Adrenal gland (tissue), 19 donors: ENCODE measurements at places on chromosomes 3 and 15. TPM values are rescaled to one million over a fixed set of nuclear protein-coding genes. Genes with fewer than 3 reads are reported as not detected.

The SST gene
- 74.9 TPM for polyA plus RNA-seq

The HTR3C gene
- 0.03 TPM for polyA plus RNA-seq

The TGM4 gene
- polyA plus RNA-seq = 0.24 TPM

The C2CD4A gene
- polyA plus RNA-seq = 0.10 TPM

The ANKRD63 gene
- not detected for polyA plus RNA-seq

The AZI2 gene
- 29.8 TPM for polyA plus RNA-seq

The CFAP161 gene
- not detected for polyA plus RNA-seq

The PTPRG gene
- 6.3 TPM for polyA plus RNA-seq

The POU1F1 gene
- not detected for polyA plus RNA-seq

The CHDH gene
- polyA plus RNA-seq = 3.0 TPM

The CNTN6 gene
- 7.2 TPM for polyA plus RNA-seq

The SLC25A20 gene
- polyA plus RNA-seq = 18.1 TPM

The SNAP23 gene
- polyA plus RNA-seq = 54.0 TPM

The ACP3 gene
- polyA plus RNA-seq = 0.91 TPM

The OR5K4 gene
- polyA plus RNA-seq = not detected

The PIERCE2 gene
- 6.5 TPM for polyA plus RNA-seq

The FANCI gene
- polyA plus RNA-seq = 4.5 TPM

The CLDN16 gene
- polyA plus RNA-seq = 0.20 TPM

The NLGN1 gene
- 0.13 TPM for polyA plus RNA-seq

The PXK gene
- polyA plus RNA-seq = 40.5 TPM

The CHRNA5 gene
- 1.7 TPM for polyA plus RNA-seq

The ATP13A5 gene
- polyA plus RNA-seq = not detected

The RNF168 gene
- polyA plus RNA-seq = 9.4 TPM

The REC114 gene
- not detected for polyA plus RNA-seq

The NMB gene
- polyA plus RNA-seq = 19.2 TPM

The FILIP1L gene
- 21.5 TPM for polyA plus RNA-seq

The CCR3 gene
- polyA plus RNA-seq = not detected

The SPATA12 gene
- polyA plus RNA-seq = 0.62 TPM

The PYGO1 gene
- 1.6 TPM for polyA plus RNA-seq

The BTLA gene
- 0.27 TPM for polyA plus RNA-seq

The RLBP1 gene
- not detected for polyA plus RNA-seq

The LRRC2 gene
- 0.27 TPM for polyA plus RNA-seq

The PYDC2 gene
- polyA plus RNA-seq = not detected

The SNRPA1 gene
- 65.0 TPM for polyA plus RNA-seq

The NR1I2 gene
- 0.32 TPM for polyA plus RNA-seq

The STAG1 gene
- polyA plus RNA-seq = 11.0 TPM

The UCN2 gene
- 0.20 TPM for polyA plus RNA-seq

The AGBL1 gene
- not detected for polyA plus RNA-seq

The C3orf49 gene
- polyA plus RNA-seq = not detected

The NOX5 gene
- 1.4 TPM for polyA plus RNA-seq

The FGF12 gene
- polyA plus RNA-seq = 286 TPM

The ALDH1A2 gene
- polyA plus RNA-seq = 8.5 TPM

The CPNE9 gene
- 4.0 TPM for polyA plus RNA-seq

The MED12L gene
- 1.6 TPM for polyA plus RNA-seq

The USP19 gene
- 43.4 TPM for polyA plus RNA-seq

The OR5K1 gene
- polyA plus RNA-seq = not detected

The CFAP20DC gene
- 0.64 TPM for polyA plus RNA-seq

The WDR6 gene
- polyA plus RNA-seq = 86.0 TPM

The MESP2 gene
- 0.37 TPM for polyA plus RNA-seq

The IL17RD gene
- 0.90 TPM for polyA plus RNA-seq

The KLHL40 gene
- not detected for polyA plus RNA-seq

The CKMT1A gene
- polyA plus RNA-seq = 5.3 TPM

The FANCD2OS gene
- polyA plus RNA-seq = not detected

The SLC12A1 gene
- under 0.01 TPM for polyA plus RNA-seq

The GP9 gene
- polyA plus RNA-seq = not detected

The RPUSD2 gene
- 5.7 TPM for polyA plus RNA-seq

The SLC6A1 gene
- polyA plus RNA-seq = 1.5 TPM
